SHP77 treated with DMSO at 0.1 percent for 48 hours (cell line): ENCODE measurements at places on chromosomes 5 and 9.
A peak's percentile ranks its signal among the peaks of the same experiment; 100 is the strongest.

GRCh38 chr5:16727755-16728325 lies 111.0 kb upstream of the RETREG1 start:
- DNase-seq, result peak; percentile 45

DNA sequence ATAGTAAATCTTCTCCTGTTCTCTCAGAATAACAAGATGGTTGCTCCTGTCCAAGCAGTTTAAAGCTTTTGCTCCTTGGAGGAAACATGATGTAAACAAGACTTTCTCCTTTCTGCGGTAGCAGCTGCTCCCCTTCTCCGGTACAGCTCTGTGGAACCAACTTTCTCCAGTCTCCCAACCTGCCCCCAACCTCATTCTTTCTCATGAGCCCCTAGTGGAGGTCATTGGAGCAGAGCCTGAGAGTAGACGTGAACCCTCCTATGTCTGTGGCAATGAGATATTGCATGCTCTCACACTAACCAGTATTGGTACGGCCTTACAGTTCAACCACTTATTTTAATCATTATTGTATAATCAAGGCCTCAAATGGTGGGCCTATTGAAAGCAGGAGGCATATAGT lies 483.8 kb upstream of the CDH10 start:
- no peak for DNase-seq

DNA sequence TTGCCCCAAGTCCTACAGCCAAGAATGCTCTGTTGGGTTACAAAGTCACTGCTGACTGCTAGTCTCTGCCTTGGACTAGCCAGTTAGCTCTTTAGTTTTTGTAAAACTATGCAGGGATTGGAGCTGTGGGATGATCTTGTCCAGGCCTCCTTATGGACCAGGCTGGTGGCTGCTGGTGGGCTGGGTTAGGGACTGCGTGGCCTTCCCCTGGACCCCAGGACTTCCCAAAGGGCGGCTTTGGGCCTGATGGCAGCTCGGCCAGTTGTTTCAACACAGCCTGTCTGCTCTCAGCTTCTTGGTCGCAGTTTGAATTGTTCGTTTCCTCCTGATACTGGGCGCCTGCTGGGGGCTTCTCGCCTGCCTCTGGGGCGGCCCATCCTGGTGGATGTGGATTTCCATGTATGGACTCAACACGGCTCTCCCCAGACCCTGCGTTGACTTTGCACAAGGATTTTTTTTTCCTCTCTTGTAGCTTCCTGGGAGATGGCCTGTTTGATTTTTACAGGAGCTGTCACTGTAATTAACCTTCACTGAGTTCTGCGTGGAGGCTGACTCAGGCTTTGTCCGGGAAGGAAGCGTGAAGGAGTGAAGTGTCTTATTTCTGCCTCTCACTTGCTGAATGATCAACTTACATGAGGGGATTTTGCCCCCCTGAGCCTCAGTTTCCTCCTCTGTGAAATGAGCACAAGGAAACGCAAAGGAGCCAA lies 91.9 kb upstream of the NEURL1B start:
- no peak for DNase-seq

- DNase-seq, result no peak
These were observed 55.3 kb downstream of the PLAC8L1 start for GRCh38 chr5:146050086-146050485.

DNA sequence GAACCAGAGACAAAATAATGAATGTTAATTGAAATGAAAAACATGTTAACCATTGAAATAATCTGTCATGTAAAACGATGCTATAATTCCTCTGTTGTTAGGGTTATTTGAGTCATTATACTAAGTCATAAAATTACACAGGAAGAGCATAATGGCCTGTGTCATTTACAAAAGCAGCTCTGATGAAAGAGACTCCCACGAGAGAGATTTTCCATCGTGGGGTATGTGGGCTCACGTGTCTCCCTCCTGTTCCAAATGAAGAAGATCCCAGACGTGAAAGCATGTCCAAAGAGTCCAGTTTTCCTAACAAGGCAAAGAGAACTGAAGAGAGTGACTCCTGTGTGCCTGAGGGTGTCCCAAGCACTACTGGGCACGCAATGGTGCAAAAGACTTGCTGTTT lies 379.8 kb downstream of the SPOCK1 start:
- no peak for DNase-seq

- no peak for DNase-seq
These were observed 79.8 kb upstream of the LMX1B start for GRCh38 chr9:126533926-126534310.

DNA sequence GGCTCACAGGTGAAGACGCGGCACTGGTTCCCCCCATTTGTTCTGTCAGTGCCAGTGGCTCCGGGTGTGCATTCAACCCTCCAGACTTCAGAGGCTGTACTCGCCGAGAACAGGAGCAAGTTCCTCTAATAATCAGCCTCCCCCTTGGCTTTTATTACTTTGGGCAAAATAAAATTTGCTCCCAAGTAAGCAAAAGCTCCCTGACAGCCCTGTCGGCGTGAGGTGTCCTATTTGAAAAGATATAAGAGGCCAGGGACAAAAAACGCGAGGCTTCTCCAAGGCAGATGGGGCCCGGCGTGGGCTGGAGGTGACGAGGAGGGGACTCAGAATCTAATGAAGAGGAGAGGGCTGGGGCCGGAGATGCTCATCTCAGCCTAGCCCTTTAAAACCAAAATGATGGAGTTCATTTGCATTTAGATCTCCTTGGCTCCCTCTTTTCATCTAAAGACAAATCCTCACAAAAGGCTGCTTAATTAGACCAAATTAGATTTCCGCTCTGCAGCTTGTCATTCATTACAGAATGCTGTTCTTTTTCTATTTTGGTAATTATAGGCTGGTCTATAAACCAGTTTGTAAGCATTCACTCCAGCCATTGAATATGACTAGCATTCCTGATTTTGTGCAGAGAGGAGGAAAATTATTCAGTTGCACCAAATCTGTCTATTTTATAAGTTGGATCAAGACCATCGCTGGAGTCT lies 68.5 kb downstream of the CFAP77 start:
- no peak for DNase-seq

GRCh38 chr9:136597141-136597885 lies 51.5 kb upstream of the NOTCH1 start:
- no peak for DNase-seq

DNA sequence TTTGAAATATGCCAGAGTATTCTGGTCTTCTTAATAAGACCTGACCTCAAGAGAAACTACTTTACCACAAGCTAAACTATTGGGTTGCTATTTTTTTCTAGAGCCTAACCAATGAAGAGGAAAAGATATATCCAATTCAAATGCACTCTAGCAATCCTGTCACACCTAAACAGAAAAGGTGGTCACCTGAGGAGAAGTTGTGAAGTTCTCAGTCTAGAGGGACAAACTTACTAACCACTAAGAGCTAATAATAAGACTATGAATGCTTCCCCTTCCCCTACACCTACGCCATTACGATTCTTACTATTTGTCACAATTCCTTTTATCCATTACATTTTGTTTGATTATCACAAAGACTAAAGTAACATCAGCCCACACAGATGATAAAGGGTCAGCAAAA lies 29.7 kb downstream of the RLN2 start:
- no peak for DNase-seq

DNA sequence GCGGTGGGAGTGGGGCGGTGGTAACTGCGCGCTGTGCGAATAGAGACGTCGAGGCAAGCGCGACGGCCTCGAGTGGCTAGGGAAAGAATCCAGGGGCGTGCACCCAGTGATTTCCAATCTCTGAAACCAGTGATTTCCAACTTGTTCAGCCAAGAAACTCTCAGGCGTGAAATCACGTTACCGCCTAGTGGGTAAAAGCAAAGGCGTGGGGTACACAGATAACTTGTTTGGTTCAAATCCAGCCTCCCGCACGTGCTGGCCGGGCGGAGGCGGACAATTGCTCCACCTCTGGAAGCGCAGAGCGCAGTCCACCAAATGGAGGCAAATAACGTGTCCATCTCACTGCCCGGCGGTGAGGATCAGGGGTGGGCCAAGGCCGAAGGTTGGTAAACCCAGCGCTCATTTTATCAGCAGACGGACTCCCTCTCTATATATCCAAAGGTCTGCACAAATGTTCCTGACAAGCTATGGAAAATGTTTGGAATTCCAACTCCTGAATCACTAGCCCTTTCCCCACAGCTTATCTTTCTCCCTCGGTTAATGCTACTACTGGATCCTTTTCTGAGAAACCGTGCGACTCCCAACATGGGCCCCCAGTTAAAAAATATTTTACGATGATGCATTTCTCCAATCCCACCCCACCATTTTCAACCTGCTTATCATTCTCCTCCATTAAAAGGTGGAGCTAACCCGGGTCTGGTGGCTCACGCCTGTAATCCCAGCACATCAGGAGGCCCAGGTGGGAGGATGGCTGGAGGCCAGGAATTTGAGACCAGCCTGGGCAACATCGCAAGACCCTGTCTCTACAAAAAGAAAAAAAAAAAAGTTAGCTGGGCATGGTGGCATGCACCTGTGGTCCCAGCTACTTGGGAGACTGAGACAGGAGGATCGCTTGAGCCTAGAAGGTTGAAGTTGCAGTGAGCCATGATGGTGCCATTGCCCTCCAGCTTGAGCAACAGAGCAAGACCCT lies 950 bp upstream of the FNBP1 start:
- no peak for DNase-seq

DNA sequence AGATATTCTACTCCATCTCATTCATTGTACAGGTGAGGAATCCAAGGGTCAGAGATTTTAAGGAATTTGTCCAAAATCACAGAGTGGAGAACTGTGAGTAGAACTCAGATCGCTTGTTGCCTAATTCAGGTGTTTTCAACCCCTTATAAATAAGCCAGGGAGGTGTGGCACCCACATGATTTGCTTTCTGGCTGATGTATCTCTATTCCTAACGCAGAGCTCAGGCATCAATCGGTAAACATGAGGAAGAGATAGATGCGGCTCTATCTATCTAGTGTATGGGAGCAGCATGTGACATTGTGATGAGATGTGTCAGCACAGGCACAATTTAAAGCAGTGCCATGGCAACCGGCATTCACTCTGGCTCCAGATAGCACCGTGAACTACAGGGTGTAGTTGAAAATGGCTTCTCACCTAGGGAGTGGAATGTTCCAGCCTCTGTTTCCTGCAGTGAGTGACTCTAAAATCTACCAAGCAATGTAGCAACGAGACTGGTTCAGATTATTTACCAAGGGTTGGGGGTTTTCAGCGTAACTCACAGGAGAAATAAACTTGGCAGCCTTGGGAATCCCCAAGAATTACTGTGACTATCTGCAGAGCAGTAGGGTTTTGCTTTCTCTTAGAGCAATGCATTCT lies 53.4 kb upstream of the SUB1 start:
- no peak for DNase-seq

DNA sequence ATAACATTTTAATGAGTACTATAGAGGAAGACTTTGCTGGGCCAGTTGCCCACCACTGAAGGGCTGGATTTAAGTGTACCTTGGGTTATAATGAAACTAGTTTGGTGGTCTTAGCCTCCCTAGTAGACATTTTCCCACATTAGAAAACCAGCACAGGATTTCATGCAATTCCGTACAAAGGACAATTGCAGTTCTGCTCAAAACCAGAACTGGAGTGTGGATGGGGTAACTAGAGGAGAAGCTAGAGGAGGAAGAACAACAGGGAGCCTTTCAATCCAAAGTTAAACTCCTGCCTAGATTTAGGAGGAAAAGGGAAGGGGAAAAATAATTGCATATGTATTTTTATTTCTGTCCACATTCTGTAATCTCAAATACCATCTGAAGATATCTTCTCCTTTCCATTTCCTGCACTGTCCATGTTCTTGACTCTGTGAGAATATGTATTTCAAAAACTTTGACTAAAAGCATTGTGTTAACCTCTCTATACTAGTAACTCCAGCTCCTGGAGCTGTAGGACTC lies 97.5 kb upstream of the SSBP2 start:
- DNase-seq, result no peak

DNA sequence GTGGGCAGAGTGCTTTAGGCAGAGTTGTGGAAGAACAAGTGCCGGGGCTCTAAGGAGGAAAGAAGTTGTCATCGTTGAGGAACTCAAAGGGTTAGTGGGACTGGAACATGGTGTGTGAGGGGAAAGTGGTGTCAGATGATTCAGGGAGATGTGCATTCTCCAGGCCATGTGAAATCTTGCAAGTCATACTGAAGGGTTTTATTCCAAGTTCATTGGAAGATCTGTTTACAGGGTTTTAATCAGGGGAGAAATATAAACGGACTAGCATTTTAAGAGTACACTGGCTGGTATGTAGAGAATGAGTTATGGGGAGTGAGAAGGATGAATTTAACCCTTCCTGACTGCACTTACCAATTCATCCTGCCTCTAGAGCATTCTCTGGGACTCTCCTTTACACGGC lies 49.3 kb downstream of the NR2F1 start:
- DNase-seq, result no peak

GRCh38 chr5:169050146-169050571 lies 250.8 kb downstream of the SLIT3 start:
- no peak for DNase-seq
